Progenitor cell of endocrine pancreas (in vitro differentiated cells): ENCODE measurements at places on chromosomes 3 and 15. TPM values are rescaled to one million over a fixed set of nuclear protein-coding genes. Genes with fewer than 3 reads are reported as not detected.

- H3K36me3 ChIP-seq: no peaks in the 10 kb centered on the region
- no peaks in the 10 kb centered on the region for H3K4me1 ChIP-seq
- no peak for DNase-seq
- no peak overlapping the region for H3K4me3 ChIP-seq
- peaks cover 13% of the 10 kb centered on the region for H3K27me3 ChIP-seq
Observed at GRCh38 chr15:37771465-37771864, 163.0 kb upstream of the TMCO5A start.

DNA sequence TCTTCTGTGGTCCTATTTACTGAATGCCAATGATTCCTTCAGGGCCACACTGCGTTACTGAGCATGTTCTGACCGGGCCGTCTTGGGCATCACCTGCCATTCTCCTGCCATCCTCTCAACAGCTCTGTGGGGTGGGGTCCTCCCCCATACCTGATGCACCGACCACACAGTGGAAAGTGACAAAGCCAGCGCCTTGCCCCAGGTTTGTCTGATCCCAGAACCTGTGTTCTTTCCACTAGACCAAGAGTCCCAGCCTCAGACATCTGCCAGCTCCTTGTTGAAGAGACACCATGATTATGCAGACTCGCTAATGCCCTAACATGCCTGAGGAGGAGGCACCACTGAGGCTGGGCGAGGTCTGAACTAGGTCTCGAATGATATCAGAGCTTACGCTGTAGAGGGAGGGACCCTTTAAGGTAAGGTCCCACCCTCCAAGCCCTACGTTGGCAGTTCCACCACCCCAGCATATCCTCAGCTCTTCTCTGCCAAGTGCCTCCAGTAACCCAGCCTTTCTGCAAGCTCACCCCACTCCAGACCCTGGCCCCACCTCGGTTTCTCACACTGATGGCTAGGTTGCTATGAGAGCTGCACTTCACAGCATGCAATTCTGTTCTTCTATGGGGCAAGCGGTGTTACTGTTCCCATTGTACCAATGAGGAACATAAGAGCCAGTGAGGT is 29.8 kb upstream of the PLXNA1 start:
- H3K4me1 ChIP-seq: no peaks in the 10 kb centered on the region
- no peaks in the 10 kb centered on the region for H3K27me3 ChIP-seq
- no peak overlapping the region for H3K4me3 ChIP-seq
- no peak for DNase-seq

DNA sequence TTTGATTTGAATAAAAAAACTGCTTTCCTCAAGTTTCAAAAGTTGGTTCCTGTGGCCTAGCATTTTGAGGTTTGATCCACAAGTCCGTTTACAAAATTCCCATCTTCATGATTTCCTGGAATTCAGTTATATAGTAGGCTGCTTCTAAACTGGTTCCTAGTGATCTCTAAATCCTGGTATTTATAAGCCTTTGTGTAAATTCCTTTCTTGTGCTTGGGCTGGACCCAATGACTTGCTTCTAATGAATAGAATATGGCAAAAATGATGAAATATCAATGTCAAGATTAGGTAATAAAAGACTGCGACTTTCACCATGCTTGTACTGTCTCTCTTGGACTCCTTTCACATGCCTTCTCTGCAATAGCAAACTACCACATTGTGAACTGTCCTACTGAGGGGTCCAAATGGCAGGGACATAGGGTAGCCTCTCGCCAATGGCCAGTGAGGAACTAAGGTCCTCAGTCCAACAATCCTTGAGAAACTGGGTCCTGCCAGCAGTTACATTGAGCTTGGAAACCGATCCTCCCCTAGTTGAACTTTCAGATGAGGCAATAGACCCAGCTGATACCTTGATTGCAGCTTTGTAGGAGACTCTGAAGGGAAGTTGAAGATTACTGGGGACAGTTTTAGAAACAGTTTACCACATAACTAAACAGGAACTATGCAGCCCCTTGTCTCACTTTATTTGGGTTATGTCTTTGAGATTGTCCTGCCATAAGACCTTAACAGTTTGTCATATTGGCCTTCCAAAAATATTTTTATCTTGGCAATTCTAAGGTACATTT is 303.9 kb upstream of the TBC1D5 start:
- no peaks in the 10 kb centered on the region for H3K4me1 ChIP-seq
- no peak overlapping the region for H3K27ac ChIP-seq
- H3K36me3 ChIP-seq: peaks cover 6% of the 10 kb centered on the region
- H3K4me3 ChIP-seq: no peak overlapping the region
- no peak for DNase-seq

GRCh38 chr15:74429781-74430400 is 3.9 kb downstream of the SEMA7A start:
- no peak overlapping the region for H3K4me3 ChIP-seq
- no peak for DNase-seq
- H3K27ac ChIP-seq: no peak overlapping the region
- peaks cover 3% of the 10 kb centered on the region for H3K4me1 ChIP-seq
- H3K27me3 ChIP-seq: peaks cover 47% of the 10 kb centered on the region

GRCh38 chr3:46830801-46831200 is 32.4 kb downstream of the MYL3 start:
- no peaks in the 10 kb centered on the region for H3K36me3 ChIP-seq
- DNase-seq: no peak
- peaks cover 2% of the 10 kb centered on the region for H3K4me1 ChIP-seq
- H3K27me3 ChIP-seq: peaks cover 7% of the 10 kb centered on the region
- no peak overlapping the region for H3K27ac ChIP-seq

GRCh38 chr15:50476143-50476542 is 51.9 kb downstream of the USP8 start:
- no peak for DNase-seq
- H3K4me3 ChIP-seq: no peak overlapping the region
- no peaks in the 10 kb centered on the region for H3K4me1 ChIP-seq
- peaks cover 25% of the 10 kb centered on the region for H3K36me3 ChIP-seq
- no peak overlapping the region for H3K27ac ChIP-seq

DNA sequence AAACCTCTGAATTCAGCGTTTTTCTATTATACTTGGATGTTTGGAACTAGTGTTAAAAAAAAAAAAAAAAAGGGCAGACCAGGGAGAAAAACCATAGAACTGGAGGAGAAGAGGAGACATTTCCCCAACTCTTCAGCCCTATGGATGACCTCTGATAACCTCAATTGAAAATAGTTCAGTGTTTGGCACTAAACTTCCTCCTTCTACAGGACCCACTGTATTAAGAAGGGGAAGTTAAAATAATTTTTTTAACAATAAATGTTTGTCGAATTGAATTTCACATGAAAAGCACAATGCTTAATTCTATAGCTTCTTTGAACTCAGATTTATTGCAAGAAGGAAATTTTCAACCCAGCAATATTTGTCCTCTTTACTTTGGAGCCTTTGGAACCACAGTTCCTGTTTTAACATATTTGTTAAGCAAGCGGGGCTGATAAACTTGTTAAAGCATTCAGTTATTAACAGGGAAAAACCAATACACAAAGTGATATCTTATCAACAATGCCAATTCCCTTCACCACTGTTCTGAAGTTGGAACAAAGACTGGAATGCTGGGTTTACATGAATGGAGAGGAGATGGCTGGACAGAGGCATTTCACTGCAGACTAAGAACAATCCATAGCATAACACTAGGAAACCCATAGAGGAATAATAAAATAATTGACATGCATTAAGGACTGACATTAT is 3.1 kb upstream of the A4GNT start:
- no peaks in the 10 kb centered on the region for H3K27me3 ChIP-seq
- H3K27ac ChIP-seq: peak overlapping the region; percentile 96
- H3K36me3 ChIP-seq: no peaks in the 10 kb centered on the region

DNA sequence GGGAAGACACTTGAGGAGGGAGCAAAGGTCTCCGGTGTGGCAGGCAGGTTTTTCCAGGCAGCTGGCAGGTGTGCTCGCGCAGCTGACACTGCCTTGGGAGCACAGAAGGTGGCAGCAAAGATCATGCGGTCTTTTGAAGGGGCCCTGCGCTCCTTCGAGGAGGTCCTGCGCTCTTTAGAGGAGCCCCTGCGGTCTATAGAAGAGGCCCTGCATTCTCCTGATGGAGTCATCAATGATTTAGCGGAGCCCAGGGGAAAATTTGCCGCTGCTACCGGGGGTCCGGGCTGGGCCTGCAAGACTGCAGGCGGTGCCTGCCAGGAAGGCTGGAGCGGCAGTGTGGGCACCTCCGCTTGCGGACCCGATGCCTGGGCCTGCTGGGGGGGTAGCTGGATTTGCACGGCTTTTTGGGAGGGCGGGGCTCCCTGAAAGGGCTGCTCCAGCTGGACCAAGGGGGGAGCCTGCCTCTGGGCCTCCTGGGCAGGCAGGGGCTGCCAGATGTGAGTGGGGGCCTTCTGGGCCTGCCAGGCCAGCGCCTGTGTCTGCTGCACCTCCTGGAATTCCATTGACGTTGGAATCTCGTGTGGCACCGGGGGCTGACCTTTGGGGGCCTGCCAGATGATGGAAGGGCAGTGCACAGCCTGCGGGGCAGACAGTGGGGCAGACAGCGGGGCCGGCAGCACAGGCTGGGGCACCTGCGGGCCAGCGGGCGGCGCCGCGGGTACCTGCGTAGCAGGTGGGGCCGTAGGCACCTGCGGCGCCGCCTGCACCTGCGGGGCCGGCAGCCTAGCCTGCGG is 2.1 kb downstream of the MAGEL2 start:
- no peak for DNase-seq
- H3K4me1 ChIP-seq: peaks cover 12% of the 10 kb centered on the region
- H3K36me3 ChIP-seq: peaks cover 2% of the 10 kb centered on the region

GRCh38 chr15:52284164-52284563 is 11.4 kb downstream of the MYO5C start:
- H3K4me1 ChIP-seq: peaks cover 36% of the 10 kb centered on the region
- H3K27me3 ChIP-seq: no peaks in the 10 kb centered on the region
- H3K36me3 ChIP-seq: peaks cover 12% of the 10 kb centered on the region
- no peak overlapping the region for H3K4me3 ChIP-seq
- DNase-seq: no peak

- H3K36me3 ChIP-seq: peaks cover 5% of the 10 kb centered on the region
- H3K4me1 ChIP-seq: peaks cover 17% of the 10 kb centered on the region
- no peak overlapping the region for H3K27ac ChIP-seq
- no peak for DNase-seq
- no peak overlapping the region for H3K4me3 ChIP-seq
Observed at GRCh38 chr15:80744826-80745225, 34.3 kb upstream of the CEMIP start.

- no peak overlapping the region for H3K4me3 ChIP-seq
- H3K4me1 ChIP-seq: peaks cover under 1% of the 10 kb centered on the region
- no peak for DNase-seq
- no peaks in the 10 kb centered on the region for H3K27me3 ChIP-seq
- H3K27ac ChIP-seq: no peak overlapping the region
Observed at GRCh38 chr15:27690290-27690689, 408.8 kb downstream of the OCA2 start.

GRCh38 chr15:74657846-74658245 is 38.0 kb downstream of the EDC3 start:
- H3K36me3 ChIP-seq: peaks cover 8% of the 10 kb centered on the region
- H3K4me3 ChIP-seq: no peak overlapping the region
- DNase-seq: no peak
- H3K27ac ChIP-seq: peak overlapping the region; percentile 35

DNA sequence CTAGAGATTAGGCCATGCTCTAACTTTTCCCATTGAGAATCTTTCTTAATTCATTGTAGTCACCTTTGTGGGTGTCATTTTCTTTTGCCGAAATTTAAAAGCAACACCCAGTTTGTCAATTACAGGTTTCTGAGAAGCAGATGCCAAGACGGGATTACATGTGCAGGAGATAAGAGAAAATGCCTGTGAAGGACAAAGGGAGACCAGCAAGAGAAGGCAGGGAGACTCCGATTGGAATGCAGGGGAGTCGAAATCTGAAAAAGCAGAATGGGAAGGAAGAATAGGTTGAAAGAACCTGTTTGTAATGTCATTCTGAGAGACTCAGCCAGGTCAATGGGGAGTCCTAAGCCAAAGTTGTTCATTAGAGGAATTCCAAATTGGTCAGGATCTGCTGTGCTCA is 3.6 kb upstream of the DPH6 start:
- no peaks in the 10 kb centered on the region for H3K27me3 ChIP-seq
- H3K4me3 ChIP-seq: no peak overlapping the region
- H3K27ac ChIP-seq: no peak overlapping the region
- no peak for DNase-seq
- H3K36me3 ChIP-seq: peaks cover 4% of the 10 kb centered on the region

DNA sequence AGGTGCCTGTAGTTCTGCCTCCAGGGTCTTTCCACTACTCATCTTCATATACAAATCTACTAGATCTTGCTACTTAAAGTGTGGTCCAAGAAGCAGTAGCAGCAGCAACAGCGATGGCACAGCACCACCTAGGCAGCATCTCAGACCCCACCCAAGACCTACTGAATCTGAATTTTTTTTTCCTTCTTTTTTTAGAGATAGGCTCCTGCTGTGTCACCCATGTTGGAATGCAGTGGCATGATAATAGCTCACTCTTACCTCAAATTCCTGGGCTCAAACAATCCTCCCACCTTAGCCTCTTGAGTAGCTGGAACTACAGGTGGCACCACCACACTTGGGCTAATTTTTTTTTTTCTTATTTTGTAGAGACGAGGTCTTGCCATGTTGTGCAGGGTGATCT is 346.7 kb upstream of the TGFBR2 start:
- no peaks in the 10 kb centered on the region for H3K27me3 ChIP-seq
- H3K36me3 ChIP-seq: no peaks in the 10 kb centered on the region
- peaks cover 23% of the 10 kb centered on the region for H3K4me1 ChIP-seq
- no peak overlapping the region for H3K4me3 ChIP-seq
- H3K27ac ChIP-seq: peak overlapping the region; percentile 85

DNA sequence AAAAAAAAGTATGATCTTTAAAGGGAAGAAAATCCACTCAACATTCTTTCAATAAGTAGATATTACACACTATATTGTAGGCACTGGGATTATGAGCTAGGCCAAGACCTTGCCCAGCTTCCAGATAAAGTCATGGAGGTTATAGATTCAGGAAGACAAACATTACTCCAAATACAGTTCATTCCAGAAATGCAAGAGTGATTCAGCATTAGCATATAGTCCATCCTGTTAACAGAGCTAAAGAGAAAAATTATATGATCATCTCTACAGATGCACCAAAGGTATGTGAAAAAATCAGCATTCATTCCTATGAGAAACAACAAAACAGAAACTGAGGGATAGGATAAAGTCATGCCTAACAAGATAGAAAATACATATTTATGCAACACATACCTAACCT is 42.1 kb upstream of the NSMCE3 start:
- no peak for DNase-seq
- H3K36me3 ChIP-seq: no peaks in the 10 kb centered on the region
- no peak overlapping the region for H3K27ac ChIP-seq
- H3K4me3 ChIP-seq: no peak overlapping the region
- H3K27me3 ChIP-seq: no peaks in the 10 kb centered on the region
- no peaks in the 10 kb centered on the region for H3K4me1 ChIP-seq

- DNase-seq: no peak
- no peaks in the 10 kb centered on the region for H3K27me3 ChIP-seq
- H3K4me1 ChIP-seq: no peaks in the 10 kb centered on the region
- H3K4me3 ChIP-seq: no peak overlapping the region
- no peaks in the 10 kb centered on the region for H3K36me3 ChIP-seq
- no peak overlapping the region for H3K27ac ChIP-seq
Observed at GRCh38 chr3:100231668-100232067, 29.1 kb upstream of the TBC1D23 start.

The ERICH6 gene
- total RNA-seq: 0.49 TPM in 1 of 2 replicates, not detected in the other

The SKOR1 gene
- 0.60 and 0.75 TPM in 2 replicates for total RNA-seq

The CPNE9 gene
- total RNA-seq: 0.47 and 0.69 TPM in 2 replicates

The MOBP gene
- not detected in 2 replicates for total RNA-seq

The CLEC3B gene
- not detected in 2 replicates for total RNA-seq

The ZNF662 gene
- total RNA-seq: 0.40 and 0.65 TPM in 2 replicates

The P2RY12 gene
- not detected in 2 replicates for total RNA-seq

The NMNAT3 gene
- 3.5 and 4.5 TPM in 2 replicates for total RNA-seq

The EPM2AIP1 gene
- total RNA-seq: 29.7 and 30.4 TPM in 2 replicates

The UCN2 gene
- total RNA-seq: 1.2 and 1.4 TPM in 2 replicates

The EFCC1 gene
- total RNA-seq: 0.60 TPM in 2 replicates

The ZDHHC3 gene
- total RNA-seq: 61.2 and 64.9 TPM in 2 replicates

The FANCD2 gene
- total RNA-seq: 26.6 and 27.1 TPM in 2 replicates
